ENCODE measurements at places on chromosomes 7 and 10. TPM values are rescaled to one million over a fixed set of nuclear protein-coding genes. Genes with fewer than 3 reads are reported as not detected.

- no peak for DNase-seq
Observed at GRCh38 chr7:106273009-106273668, 11.6 kb downstream of the NAMPT start.

DNA sequence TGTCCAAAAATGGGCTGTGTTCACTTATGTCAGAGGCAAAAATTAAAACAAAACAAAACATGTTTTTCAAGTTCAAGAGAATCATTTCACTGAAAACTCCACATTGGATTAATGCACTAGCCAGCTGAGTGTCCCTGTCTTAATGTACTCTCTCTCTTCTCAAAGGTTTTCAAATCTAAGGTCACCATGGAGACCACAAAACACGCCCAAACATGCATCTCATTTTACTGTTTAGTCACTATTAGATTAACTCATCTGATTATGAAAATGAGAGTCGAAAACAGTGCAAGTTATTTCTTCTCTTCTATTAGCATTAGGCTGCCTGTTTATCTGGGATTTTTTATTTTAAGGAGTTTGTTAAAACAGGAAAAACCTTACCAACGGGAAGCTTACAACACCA lies 70.8 kb upstream of the ASAH2 start:
- no peak for DNase-seq

- no peak for DNase-seq
Observed at GRCh38 chr10:125881192-125881591, at the start of gene DHX32. DHX32 (minus strand) TSS chr10:125881292; CDS start chr10:125880824, 468 bp downstream.

GRCh38 chr10:68586606-68587305 lies 26.6 kb downstream of the TET1 start:
- DNase-seq = no peak

GRCh38 chr7:150428671-150429451 lies 21.6 kb upstream of the GIMAP8 start:
- no peak for DNase-seq

GRCh38 chr7:91050677-91051076 lies 213.6 kb upstream of the FZD1 start:
- DNase-seq = no peak

GRCh38 chr10:1132584-1132983 lies 76.4 kb downstream of the WDR37 start:
- no peak for DNase-seq

- no peak for DNase-seq
Observed at GRCh38 chr7:123769371-123769770, 20.6 kb upstream of the WASL start.

DNA sequence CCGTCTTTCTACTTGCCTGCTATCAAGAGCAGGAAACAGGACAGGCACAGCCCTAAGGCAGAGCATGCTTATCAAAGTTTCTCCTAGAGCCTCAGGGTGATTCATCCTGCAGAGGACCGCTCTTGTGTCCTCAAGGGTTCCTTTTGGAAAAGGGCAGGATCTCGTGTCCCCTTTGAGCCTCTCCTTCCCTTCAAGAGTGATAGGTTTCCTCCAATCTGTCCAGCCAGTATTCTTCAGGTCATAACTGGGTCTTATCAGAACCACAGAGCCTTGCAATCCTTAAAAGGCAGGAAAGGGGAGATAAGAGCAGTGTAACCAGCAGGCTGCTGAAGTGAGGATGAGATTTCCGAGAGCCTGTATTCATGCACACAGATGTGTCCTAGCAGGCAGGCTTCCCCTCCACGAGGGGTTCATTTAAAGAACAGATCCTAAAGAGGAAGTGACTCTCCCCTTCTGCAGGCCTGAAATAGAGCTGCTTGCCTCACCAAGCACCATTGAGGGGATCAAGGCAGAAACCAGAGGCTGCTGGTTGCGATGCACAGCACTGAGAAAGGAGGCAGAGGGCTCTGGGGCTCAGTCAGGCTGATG lies 90.5 kb upstream of the SVIL start:
- DNase-seq = no peak

DNA sequence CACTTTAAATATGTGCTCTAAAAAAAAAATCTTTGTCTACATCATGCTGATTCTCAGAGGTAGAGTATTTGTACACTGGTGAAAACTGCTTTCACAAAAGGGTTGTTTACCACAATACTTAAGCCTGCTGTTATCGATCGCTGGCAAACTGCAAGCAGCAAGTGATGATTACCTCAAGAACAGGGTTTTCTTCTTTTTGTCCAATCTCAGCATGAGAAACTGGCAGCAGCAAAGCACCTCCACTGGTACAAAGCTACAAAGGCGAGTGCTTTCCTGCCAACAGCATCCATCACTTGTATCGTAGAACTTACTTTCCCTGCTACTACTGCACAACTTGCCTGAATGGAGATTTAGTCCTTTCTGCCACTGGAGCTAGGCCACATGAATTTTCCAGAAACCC lies 276.5 kb downstream of the DGKB start:
- DNase-seq = no peak

- no peak for DNase-seq
Observed at GRCh38 chr10:75228834-75229233, 6.9 kb downstream of the COMTD1 start.

GRCh38 chr10:118818621-118819221 lies 64.0 kb upstream of the CACUL1 start:
- DNase-seq = no peak

GRCh38 chr10:128902031-128902710 lies 564.9 kb upstream of the MGMT start:
- DNase-seq = no peak

GRCh38 chr7:67896721-67897120 lies 900.1 kb downstream of the TYW1 start:
- no peak for DNase-seq

DNA sequence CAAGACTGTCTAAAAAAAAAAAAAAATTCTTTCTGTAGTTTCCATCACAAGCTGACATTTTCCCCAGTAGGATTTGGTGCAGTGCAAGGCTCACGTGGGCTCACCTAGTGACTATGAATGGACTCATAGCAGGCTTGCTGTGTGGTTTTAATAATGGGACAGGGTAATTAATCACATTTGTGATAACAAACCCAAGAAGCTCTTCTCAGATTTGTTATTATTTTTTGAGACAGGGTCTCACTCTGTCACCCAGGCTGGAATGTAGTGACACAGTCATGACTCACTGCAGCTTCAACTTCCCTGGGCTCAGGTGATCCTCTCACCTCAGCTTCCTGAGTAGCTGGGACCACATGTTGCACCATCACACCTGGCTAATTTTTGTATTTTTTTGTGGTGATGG lies 40.0 kb downstream of the NACAD start:
- no peak for DNase-seq

The NANOS1 gene
- 0.64 TPM for total RNA-seq

The LARP4B gene
- 99.7 TPM for total RNA-seq

The ACSL5 gene
- 53.8 TPM for total RNA-seq

The BHLHA15 gene
- total RNA-seq = not detected

The ODAD2 gene
- total RNA-seq = 0.14 TPM

The CALHM1 gene
- not detected for total RNA-seq

The CYP2C19 gene
- total RNA-seq = not detected

The CPN1 gene
- total RNA-seq = not detected

The ASZ1 gene
- not detected for total RNA-seq

The H2BK1 gene
- total RNA-seq = 4.9 TPM

The HYAL4 gene
- total RNA-seq = not detected

Measured in CD4-positive, alpha-beta memory T cell (primary cell).